Stimulated activated CD8-positive, alpha-beta memory T cell treated with anti-CD3 and anti-CD28 coated beads, Interleukin-7, amount 100 ng/mL, for 4 hours (primary cell): ENCODE measurements at places on chromosomes 5 and 9.
A peak's percentile ranks its signal among the peaks of the same experiment; 100 is the strongest.

DNA sequence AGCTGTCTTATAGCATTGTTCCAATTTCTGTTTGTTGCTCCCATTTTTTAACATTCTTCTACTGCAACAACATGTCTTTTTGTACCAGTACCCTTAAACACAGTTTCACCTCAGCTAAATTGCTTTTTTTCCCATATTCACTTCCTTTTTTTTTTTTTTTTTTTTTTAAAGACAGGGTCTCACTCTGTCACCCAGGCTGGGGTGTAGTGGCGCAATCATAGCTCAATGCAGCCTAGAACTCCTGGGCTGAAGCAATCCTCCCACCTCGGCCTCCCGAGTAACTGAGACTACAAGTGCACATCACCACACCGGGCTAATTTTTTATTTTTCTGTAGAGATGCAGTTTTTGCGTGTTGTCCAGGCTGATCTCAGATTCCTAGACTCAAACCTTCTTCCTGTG is 161.3 kb downstream of the NIPBL start:
- no peak for DNase-seq

DNA sequence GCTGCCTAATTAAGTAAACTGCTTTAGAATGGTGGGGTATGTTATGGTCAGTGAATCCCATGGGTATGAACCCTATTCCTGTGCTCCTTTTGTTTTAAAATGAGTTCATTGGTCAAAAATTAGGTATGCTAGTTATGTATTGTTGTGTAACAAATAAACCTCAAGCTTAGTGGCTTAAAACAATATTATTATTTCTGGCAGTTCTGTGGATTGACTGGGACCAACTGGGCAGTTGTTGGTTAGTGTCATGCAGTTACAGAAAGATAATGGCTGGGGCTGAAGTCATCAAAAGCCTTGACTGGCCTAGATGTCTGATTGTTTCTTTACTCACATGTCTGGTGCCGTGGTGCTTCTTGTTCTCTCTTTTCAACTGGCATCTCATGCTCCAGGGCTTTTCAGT is 8.9 kb upstream of the PTAR1 start:
- no peak for DNase-seq

- no peak for DNase-seq
These were observed 18.1 kb downstream of the VAV2 start for GRCh38 chr9:133973791-133974630.

DNA sequence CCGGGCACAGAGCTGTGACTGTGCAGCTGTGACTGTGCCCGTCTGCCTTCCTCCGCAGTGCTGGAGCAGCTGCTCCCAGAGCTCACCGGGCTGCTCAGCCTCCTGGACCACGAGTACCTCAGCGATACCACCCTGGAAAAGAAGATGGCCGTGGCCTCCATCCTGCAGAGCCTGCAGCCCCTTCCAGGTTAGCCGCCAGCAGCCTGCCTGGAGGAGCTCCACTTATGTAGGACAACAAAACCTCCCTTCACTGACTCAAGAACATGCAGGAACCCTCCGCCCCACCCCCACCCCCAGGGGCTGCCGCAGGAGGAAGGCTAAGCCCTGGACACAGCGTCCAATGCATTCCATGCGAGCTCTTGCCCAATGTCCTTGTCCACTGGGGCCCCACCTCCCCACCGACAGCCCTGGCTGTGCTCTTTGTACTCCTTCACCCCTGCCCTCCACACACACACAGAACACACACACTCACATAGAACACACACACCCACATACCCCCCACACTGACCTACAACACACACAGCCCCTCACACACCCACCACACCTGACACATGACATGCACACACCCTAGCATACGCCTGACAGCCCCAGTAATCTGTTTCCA is 27.9 kb downstream of the AFAP1L1 start:
- DNase-seq = no peak

DNA sequence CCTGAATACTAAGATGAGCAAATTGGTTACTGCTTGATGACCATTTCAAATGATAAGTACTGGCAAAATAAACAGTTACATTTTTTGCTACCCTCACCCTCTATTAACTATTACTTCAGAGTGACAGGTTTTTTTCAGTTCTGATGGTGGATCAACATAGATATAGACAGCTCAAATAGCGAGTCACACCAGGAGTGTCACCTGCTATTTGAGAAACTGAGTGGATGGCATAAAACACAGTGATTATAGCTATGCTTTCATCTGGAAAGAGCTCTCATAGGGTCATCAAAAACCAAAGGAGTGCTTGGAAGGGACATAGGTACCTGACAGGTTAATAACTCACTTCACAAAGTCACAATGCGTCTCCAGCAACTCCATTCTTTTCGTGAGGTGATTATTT is 244.5 kb upstream of the C9orf72 start:
- no peak for DNase-seq

- DNase-seq = no peak
These were observed 390.8 kb upstream of the PTGER4 start for GRCh38 chr5:40288800-40289485.

DNA sequence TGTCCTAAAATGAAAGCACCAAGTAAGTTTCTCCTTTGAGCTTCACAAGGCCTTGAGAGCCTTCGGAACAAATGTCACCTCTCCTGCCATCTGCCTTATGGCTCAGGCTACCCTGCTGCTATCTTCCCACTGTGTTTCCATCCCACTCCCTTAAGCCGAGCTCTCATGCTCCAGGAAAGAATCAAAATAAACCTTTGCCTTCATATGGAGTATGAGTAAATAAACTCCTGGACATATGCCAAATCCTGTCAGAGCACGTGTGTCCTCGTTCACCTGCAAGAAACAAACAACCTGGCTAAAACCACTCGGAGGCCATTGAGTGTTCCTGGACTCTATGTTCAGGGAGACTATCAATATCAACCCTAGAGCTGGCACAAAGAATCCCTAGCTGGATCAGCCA is 122.3 kb upstream of the CCDC112 start:
- no peak for DNase-seq

DNA sequence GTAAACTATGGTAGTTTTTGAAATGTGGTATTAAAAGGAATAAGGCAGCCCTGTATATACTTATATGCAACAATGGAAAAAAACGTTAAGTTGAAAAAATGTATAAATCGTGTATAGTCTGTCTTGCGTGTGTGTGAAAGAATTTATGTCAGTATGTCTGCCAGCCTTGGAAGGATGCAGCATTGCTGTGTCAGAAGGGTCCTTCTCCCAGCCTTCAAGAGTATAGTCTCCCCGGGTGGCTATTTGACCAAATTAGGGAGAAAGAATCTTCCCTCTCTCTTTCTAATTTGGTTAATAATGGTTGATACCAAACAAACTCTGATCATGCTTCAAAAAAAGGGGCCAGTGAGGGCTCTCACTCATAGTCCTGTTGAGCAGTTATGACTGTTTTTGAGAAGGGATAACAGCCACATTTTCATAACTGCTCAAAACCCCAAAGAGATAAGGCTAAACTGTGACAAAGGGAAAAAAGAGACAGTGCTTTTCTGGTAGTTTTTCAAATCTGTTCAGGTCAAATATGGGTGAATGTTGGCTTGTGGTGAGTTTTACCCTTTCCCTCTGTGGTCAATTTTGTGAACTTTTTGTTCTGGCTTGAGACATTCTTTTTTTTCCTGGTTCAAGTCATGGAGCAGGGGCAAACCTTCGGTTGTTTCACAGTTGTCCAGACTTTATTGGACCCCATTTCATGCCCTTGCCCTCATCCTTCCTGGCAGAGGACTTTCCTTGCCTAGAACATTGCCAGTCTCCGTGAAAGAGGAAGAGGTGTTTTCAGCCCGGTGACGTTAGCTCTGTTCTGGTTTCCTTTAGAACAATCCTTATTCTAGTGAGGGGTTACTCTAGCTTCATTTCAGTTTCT is 21.0 kb downstream of the SNX30 start:
- no peak for DNase-seq

DNA sequence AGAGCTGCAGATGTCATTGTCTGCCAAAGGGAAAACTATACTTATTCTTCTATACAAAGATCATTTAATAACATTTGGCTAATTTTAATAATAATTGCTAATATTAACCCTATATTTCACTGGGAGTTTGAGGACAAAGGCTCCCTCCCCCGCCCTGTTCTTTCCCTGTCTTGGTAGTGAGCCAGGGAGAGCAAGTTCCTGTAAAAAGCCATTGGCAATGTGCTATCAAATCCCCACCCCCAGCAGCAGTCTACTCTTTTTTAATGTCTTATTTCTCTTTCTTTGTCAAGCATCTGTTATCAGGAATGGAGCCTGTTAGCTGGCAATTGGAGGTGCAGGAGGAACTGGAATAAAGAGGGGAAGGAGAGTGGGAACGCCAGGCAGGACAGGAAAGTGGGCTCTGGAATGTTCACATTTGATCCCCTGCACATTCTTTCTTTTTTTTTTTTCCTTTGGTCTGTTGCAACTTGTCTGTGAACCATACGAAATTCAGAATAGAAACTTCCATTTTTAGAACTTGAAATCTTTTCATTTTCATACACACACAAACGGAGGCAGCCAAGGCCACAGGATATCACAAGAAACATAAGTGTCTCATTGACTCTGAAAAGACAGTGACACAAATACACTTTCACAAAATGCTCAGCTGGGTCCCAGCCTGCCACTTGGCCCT is 664.8 kb upstream of the ZNF608 start:
- DNase-seq = no peak

- DNase-seq = no peak
These were observed 60.2 kb downstream of the MLLT3 start for GRCh38 chr9:20562051-20562450.

DNA sequence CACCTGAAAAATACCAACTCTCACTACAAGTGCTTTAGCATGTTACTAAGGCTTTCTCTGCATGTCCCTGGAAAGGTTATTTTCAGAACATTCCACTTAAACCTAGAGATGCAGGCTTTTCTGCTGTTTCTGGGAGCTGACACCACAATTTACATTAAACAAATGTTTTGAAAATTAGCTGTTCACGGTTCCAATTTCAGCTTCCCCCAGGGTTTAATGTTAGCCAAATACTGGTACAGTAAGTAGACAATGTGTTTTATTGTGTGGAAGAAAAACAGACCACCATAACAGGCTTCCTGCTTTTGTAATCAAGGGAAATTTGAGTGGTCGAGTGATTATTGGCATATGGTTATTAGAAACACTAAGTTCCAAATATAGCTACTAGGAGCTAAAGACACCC is 32.0 kb downstream of the MACROH2A1 start:
- DNase-seq = no peak

GRCh38 chr5:177515580-177515979 is 1.2 kb downstream of the DDX41 start:
- DNase-seq = no peak

GRCh38 chr5:121688781-121689180 is 162.9 kb upstream of the FTMT start:
- no peak for DNase-seq

DNA sequence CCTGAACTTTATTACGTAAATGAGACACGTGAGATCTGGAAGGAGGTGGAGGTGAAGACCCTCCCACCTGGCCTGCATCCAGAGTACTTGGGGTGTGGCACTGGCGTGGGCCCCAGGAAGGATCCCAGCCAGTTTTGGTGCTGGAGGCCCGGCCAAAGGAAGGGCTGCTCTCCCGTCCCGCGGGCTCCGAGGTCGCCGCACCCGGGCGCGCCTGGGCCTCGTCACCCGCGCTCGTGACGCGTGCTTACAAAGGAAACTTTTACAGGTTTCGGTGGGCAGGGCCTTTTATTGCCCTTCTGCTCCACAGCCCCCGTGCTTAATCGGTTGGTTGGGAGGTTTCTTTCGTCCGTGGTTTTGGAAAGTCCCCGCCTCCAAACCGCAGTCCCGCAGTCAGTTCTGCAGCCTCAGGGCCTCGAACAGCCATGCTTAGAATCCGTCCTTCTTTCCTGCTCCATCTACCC is 29.2 kb downstream of the CDKN2A start:
- peak; percentile 50 for DNase-seq

DNA sequence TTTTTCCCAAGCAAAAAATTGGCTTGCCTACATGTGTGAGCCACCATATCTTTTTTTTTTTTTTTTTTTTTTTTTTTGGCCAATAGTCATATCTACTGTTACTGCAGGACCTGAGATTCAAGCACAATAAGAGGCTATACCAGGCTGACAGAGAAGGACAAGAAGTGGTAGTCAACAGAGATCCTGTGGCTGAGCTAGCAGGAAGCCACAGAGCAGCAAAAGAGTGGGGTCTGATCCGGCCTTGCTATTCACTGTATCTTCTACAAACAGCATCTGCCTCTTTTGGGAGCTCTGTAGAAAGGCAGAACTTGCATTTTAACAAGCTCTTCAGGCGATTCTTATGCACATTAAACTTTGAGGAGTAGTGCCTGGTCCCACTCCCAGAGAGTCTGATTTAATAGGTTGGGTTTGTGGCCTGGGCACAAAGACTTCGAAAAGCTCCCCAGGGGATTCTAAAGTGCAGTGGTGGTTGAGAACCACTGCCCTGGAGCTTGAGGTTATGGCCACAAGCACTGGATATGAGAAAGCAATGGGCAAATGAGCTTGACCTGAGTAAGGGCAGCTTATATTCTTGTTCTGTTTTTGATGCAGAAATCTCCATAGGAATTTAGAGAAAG is 162.8 kb downstream of the PIK3R1 start:
- DNase-seq = no peak

DNA sequence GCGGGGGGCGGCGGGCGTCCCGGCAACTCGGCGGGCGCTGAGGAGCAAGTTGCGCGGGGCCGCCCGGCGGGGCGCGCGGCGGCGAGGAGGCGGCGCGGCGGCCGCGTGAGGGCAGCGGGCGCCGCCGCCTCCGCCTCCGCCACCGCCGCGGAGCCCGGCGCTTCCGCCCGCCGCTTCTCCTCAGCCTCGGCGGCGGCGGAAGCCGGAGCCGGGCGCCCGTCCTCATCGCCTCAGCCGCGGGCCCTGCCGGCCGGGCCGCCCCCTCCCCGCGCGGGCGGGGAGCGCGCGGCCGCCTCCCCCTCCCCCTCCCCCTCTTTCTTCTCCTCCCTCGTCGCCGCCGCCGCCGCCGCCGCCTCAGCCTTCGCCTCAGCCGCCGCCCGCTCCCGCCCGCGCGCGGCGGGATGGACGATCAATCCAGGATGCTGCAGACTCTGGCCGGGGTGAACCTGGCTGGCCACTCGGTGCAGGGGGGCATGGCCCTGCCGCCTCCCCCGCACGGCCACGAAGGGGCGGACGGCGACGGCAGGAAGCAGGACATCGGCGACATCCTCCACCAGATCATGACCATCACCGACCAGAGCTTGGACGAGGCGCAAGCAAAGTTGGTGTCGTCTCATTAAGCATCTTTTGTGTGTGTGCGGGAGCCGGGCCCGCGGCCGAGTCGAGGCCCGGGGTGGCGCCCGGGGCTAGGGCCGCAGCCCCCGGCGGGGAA is at the start of gene PBX3:
Gene PBX3, plus strand, starts transcription at position 321 of the 712 bp plus-strand sequence.
- no peak for DNase-seq

DNA sequence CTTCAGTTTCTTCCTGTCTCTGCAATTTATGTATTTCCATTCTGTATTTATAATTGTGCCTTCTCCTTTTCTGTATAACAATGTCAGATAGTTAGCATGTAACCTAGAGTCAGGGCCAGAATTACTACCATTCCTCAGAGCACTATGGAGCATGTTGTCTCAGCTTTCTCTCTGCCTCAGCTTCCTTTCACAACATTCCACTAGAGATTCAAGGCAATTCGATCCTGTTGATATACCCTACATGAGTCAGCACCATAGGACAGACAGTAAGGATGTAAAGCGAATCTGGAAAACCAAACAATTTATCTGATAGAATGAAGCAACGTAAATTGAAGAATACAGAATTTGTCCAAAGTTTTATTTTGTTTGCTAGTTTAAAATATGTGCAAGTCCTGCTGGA is 728.3 kb upstream of the SEMA6A start:
- DNase-seq = no peak
